ENCODE measurements at places on chromosomes 5 and 9.

GRCh38 chr9:98367371-98367900, 112.0 kb upstream of the TBC1D2 start:
- no peak for DNase-seq

DNA sequence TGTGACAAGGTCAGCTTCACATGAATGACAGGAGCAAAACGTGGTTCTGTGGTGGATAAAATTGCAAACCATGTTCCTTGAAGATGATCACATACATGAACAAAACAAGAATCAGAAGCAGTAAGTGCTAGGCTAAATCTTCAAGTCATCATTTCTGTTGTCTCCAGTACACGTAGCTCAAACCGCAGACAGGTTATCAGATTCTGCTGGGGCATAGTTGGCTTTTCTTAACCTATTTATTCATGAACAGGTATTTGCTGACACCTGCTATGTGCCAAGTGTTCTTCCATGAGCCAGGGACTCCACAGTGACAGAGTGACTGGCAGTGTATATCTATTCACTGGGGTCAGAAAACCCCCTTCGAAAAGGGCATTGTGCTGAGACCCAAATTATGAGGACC, 20.8 kb downstream of the MFAP3 start:
- DNase-seq, result no peak

- no peak for DNase-seq
Measured at GRCh38 chr5:107997338-107997980, 326.7 kb upstream of the EFNA5 start.

- no peak for DNase-seq
Measured at GRCh38 chr5:147804334-147804733, 21.8 kb upstream of the JAKMIP2 start.

- DNase-seq, result no peak
Measured at GRCh38 chr5:17261075-17261474, 43.6 kb downstream of the BASP1 start.

DNA sequence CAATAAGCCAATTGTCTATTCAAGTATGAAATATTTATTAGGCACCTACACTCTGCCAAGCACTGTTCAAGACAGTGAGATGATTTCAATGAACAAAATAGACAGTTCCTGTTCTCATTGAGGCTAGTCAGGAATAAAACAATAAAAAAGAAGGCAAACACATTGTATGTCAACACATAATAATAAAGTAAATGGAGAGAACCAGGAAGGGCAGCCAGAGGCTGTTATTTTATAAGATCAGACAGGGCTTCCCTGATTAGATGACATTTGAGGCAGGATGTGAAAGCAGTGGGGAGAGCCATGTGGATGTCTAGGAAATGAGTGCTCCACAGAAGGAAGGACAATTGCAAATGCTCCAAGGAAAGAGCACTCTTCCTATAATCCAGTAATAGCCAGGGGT, 2371.1 kb downstream of the MAT2B start:
- no peak for DNase-seq

GRCh38 chr5:158398360-158399201, 539.6 kb upstream of the CLINT1 start:
- no peak for DNase-seq

DNA sequence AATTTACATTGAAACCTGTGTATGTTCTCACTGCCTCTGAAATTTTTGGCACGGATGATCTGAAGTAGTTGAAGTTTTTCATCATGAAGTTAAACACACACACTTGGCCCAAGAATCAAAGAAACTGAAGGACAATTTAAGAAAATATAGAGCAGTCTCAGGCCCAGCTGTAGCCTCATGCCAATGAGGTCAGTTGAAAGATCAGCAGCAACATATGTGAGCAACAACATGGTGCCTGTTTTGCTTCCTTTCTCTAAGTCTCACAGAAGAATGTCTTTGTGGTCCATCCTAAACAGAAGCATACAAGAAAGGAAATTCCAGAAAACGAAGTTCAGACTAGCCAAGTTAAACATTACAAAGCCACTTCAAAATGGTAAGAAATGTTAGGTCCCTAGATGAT, 1737.2 kb downstream of the MAT2B start:
- no peak for DNase-seq

DNA sequence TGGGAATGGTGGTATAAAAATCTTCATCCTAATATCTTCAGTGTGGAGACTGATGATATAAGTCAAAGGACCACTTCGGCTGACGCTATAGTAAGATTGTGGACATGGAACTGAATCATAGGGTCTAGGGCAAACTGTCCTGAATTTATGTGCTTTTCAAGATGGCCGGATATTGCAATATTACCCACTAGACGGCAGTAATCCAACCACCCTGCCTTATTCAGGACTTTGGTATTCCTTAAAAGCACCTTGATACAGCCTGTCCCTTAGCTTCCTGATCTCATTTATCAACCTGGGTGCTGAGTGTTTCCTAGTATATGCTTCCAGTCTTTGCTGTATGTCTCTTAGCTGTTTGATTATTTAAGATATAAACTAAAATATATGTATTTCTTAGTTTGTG, 71.2 kb upstream of the COX7C start:
- no peak for DNase-seq
